Activated T-helper 9 cell treated with anti-CD3 and anti-CD28 coated beads, Interleukin-2, amount 50 U/mL, for 16 hours (primary cell): ENCODE measurements at places on chromosomes 1 and 21.

GRCh38 chr1:233227930-233228465 lies 67.5 kb downstream of the PCNX2 start:
- no peak for DNase-seq

- DNase-seq, result no peak
These were observed 404.0 kb upstream of the VAMP3 start for GRCh38 chr1:7366955-7367665.

- no peak for DNase-seq
These were observed 9.0 kb upstream of the CDC20 start for GRCh38 chr1:43349594-43350306.

GRCh38 chr1:171207377-171207776 lies 22.3 kb downstream of the FMO2 start:
- no peak for DNase-seq

- DNase-seq, result no peak
These were observed 310.2 kb upstream of the AJAP1 start for GRCh38 chr1:4344065-4344732.

- DNase-seq, result no peak
These were observed 200.0 kb downstream of the PTPRU start for GRCh38 chr1:29436181-29436785.
